Hematopoietic multipotent progenitor cell treated with erythropoietin and hydrocortisone succinate and interleukin-3 and kit ligand, for 6 days (in vitro differentiated cells): ENCODE measurements at places on chromosomes 1 and 21.
A peak's percentile ranks its signal among the peaks of the same experiment; 100 is the strongest.

DNA sequence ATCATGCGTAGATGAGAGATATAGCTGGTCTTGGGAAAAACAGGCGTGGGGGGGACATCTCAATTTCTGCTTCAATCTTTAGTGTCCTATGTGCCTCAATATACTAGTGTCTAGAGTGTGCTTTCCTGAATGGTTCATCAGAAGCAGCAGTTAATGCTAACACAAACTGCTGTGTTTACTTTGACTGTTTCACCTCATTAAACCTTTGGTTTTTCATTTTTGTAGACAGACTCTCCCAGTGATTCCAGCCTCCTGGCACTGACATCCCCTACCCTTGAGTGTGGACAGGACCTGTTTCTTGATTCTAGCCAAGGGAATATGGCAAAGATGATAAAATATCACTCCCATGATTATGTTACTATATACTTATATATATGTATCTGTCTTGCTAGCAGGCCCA lies 37.6 kb downstream of the ZYG11A start:
- DNase-seq: no peak

GRCh38 chr1:70146488-70146887 lies 58.9 kb downstream of the LRRC40 start:
- no peak for DNase-seq

DNA sequence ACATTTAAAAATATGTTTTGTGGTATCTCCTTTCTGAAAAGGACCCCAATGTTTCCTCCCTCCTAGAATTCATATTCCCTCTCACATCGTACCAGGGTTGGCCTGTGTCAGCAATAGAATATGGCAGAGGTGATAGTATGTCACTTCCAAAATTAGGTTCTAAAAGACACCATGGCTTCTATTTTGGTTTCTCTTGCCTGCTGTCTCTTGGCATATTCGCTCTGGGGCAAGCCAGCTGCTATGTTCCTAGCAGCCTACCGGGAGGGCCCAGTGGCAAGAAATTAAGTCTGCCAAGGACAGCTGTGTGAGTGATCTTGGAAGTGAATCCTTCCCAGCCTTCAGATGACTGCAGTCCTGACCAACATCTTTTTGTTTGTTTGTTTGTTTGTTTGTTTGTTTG lies 92.9 kb upstream of the PPM1J start:
- DNase-seq: no peak

GRCh38 chr1:61808321-61808720 lies 66.0 kb downstream of the PATJ start:
- DNase-seq: no peak

GRCh38 chr1:7172804-7173203 lies 387.6 kb downstream of the CAMTA1 start:
- no peak for DNase-seq

- no peak for DNase-seq
Observed at GRCh38 chr21:15415541-15416261, 314.1 kb upstream of the USP25 start.

DNA sequence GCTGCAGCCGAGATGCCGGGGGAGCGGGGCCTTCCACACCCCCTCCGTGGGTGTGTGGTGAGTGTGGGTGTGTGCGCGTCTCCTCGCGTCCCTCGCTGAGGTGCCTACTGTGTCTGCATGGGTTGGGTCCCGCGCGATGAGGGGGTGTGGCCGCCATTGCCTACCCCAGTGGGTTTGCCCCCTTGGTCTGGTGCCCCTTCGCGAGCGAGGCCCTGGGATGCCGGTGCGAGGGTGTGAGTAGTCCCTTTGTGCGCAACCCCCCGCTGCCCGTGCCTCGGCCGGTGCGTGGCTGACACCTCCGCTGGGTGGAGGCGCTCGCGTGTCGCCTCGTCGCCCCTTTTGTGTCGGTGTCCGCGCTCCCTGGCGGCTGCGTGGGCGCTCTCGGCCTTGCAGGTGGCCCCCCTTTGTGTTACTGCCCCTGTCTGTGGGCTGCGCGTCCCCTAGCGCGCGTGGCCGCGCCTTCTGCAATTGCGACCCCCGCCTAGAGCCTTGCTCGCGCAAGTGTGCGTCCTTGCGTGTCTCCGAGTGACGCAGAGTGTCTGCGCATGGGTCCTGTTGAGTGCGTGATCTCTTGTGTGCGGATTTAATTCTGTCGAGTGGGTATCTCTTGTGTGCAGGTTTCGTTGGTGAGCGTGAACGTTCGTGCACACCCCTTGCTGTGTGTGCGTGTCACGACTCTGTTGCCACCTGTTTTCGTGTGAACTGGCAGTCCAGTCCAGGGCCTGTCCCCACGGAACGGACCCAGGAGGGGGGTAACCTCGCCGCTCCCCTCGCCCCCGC lies 553 bp downstream of the TTC3 start:
- peak; percentile 54 for DNase-seq

GRCh38 chr1:8816831-8817411 lies 519 bp downstream of the RERE start:
- DNase-seq: no peak

- DNase-seq: no peak
Observed at GRCh38 chr1:30538993-30539867, 184.2 kb downstream of the MATN1 start.

DNA sequence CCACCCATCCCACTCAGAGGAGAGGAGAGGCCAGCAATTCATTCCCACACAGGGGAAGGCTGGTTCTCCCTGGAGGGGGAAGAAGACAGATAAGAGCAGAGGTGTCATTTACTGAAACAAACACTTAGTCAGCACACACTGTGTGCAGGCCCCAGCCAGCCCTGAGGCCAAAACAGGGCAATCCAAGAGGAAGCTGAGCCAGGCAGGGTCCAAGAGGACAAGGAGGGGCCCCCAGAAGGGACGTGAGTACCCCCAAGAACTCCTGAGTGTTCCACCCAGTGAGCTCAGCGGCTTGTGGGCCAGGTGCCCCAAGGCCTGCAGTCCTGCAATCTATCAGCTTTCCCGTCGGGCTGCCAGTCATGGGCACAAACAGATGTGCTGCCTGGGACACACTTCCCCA lies 15.8 kb downstream of the ADGRB2 start:
- no peak for DNase-seq

GRCh38 chr1:54357967-54358366 lies 48.2 kb downstream of the SSBP3 start:
- peak; percentile 85 for DNase-seq

- DNase-seq: no peak
Observed at GRCh38 chr21:18987520-18988026, 584.0 kb upstream of the TMPRSS15 start.

- DNase-seq: peak; percentile 43
Observed at GRCh38 chr1:24955161-24955560, 25.1 kb upstream of the RUNX3 start.

- no peak for DNase-seq
Observed at GRCh38 chr1:244139655-244140054, 88.6 kb downstream of the ZBTB18 start.

- no peak for DNase-seq
Observed at GRCh38 chr21:37571442-37571841, 204.9 kb downstream of the DYRK1A start.

DNA sequence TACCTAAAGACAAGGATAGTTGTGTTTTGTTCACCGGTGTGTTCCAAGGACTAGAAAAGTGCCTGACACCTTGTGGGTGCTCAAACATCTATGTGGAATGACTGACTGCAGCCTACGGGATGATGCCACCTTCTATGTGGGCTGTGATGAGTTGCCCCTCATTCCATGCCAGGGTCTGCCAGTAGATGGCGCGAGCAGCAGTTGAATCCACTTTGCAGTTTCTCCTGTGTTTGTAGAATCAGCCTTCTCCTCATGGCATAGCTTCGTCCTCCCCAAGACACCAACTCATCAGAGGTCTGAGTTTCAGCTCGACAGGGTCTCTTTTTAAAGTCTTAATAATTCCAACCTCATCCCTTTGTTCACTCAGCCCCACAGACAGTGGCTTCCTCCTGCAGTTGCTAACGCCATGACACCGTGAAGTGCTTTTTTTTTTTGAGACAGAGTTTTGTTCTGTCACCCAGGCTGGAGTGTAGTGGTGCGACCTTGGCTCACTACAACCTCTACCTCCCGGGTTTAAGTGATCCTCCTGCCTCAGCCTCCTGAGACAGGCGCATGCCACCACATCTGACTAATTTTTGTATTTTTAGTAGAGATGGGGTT lies 133.7 kb downstream of the CAPN8 start:
- DNase-seq: peak; percentile 72

- no peak for DNase-seq
Observed at GRCh38 chr1:36115931-36116330, 9.1 kb downstream of the COL8A2 start.

- no peak for DNase-seq
Observed at GRCh38 chr1:240831191-240831631, 219.3 kb upstream of the GREM2 start.

DNA sequence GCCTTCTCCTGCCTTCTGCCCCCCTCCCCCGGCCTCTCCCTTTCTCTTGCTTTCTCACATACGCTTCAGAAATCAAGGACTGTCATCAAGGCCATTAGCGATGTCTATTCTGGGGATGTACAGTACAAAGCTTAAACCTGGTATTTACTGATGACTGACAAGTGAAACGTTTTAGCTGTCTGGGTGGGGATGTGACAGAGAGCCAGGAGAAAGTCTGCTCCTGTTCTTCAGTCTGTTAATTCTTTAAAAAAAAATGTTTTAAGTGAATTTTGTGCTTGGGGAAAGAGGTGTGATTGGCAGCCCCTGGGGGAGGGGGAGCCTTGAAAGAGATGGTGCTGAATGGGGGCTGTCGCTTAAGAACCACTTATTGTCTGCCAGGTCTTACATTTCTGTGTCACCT lies 283.0 kb upstream of the PLXNA2 start:
- no peak for DNase-seq

DNA sequence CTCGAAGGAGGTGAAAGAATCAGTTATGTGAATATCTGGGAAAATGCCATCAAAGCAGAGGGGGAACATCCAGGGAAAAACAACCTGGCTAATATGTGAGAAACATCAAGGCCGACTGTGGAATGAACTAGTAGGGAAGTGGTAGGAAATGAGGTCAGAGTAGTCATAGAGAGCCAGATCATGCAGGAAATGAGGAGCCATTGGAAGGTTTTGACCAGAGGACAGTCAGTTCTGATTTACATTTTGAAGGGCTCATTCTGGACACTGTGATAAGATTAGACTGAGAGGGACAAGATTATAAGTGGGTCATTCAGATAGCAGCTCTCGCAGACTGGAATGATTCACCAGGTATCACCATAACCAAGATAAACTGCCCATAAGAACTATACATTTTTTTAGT lies 63.7 kb downstream of the SYT14 start:
- DNase-seq: no peak

DNA sequence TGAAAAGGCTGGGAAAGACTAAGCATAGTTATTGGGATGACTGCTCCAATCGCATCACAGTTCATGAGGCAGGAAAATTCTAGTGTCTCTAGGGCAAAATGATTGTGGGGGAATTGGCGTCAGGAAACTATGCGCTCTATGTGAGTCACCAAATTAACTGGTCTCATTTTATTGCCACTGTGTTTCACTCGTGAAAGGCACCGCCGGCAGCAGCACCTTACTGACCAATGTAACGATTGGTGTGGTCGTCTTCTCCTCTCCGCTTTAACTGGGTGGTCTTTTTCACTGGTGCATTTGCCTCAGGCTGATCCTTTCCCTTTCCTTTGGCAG lies 83.5 kb downstream of the SPAG17 start:
- DNase-seq: no peak

GRCh38 chr21:38129711-38130110 lies 127.1 kb upstream of the KCNJ15 start:
- no peak for DNase-seq

- no peak for DNase-seq
Observed at GRCh38 chr1:32782086-32782485, 35.1 kb downstream of the YARS1 start.

DNA sequence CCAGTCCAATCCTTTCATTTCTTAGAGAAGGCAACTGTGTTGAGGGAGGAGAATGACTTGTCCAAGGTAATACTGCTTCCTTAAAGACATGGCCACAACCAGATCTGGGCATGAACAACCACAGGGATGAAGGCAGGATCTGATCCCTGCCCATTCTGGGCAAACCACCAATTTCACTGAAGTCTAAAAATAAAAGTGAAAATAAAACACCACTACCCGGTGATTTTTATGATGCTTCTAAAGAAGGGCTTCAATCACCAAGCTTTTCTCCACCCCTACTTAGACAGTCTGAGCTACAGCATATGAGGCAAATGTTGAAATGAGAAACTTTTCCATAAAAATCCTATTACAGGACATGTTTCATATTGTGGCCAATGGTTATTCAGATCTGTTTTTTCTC lies 133.0 kb downstream of the PTPN14 start:
- DNase-seq: no peak

GRCh38 chr1:229547542-229547941 lies 11.0 kb downstream of the ABCB10 start:
- no peak for DNase-seq

DNA sequence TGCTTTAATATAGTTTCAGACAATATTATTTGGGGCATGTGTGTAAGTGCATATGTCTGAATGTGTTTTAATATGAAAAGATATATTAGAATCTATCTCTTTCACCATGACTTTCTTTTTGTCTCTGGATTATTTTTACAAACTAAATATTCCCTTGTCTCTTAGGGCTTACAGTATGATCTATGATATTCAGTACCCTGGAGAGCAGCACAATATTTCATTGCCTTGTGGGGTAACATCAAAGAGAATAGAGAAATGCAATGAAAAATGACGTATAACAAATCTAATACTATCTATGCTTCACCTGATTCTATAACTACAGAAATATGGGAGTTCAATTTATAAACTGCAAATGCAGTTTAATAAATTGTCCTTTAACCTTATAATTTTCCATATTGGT lies 2084.5 kb downstream of the MRPL39 start:
- peak; percentile 13 for DNase-seq

DNA sequence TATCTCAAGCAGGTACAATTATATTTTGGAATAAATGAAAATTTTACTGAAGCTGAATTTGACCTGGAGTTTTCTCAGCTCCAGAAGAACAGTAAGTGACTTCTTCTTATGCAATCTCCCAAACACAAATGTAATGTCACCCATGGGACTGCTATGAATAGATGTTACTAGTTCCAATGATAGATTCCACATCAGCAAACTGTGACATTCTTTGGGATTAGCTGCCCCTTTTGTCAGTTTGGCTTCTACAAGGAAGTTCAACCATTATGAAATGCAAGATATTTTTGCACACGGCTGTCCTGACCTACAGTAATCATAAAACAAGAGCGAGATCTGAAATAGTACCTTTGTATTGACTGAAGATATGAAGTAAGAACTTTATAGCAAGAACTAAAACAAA lies 27.8 kb upstream of the TSNAX start:
- no peak for DNase-seq

DNA sequence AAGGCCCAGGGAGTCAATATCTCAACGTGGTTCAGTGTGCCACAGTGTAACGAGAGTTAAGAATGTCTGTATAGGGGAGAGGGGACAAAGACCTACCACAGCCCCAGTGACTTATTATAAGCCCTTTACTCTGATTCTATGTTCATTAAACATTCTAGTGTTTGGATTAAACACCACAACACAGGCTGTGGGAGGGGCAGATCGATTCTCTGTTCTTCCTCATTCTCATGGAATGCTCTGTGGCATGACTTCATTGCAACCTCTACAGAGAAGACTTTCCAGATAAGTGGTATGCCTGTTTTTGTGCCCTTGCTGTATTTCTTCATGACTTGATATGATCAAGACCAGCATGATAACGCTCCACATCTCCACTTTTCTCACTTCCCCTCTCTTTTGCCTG lies 39.0 kb upstream of the CD5L start:
- DNase-seq: peak; percentile 14

GRCh38 chr1:198187973-198188588 lies 31.3 kb downstream of the NEK7 start:
- peak; percentile 56 for DNase-seq
